ENCODE measurements at places on chromosomes 6 and 20.

DNA sequence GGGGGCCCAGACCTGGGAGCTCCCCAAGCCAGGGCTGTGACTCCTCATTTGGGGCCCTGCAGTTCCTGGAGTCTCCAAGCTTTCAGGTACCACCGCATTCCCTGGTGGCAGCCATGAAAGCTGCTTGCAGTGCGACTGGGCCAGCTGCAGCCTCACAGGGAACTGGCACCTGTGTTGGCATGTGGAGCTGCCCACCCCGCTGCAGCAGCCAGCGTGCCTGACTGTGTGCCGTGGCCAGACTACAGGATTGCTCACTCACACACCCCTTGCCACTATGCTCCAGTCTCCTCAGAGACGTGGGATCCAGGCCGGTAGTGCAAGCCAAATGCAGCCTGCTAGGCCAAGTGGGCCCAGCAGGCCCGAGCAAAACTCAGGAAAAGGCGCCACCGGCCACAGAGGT, 450.7 kb downstream of the COL12A1 start:
- DNase-seq, result no peak

- DNase-seq, result no peak
Measured at GRCh38 chr20:34956041-34956458, 382 bp downstream of the MYH7B start.

GRCh38 chr20:15199698-15200097, 862.3 kb upstream of the FLRT3 start:
- no peak for DNase-seq

DNA sequence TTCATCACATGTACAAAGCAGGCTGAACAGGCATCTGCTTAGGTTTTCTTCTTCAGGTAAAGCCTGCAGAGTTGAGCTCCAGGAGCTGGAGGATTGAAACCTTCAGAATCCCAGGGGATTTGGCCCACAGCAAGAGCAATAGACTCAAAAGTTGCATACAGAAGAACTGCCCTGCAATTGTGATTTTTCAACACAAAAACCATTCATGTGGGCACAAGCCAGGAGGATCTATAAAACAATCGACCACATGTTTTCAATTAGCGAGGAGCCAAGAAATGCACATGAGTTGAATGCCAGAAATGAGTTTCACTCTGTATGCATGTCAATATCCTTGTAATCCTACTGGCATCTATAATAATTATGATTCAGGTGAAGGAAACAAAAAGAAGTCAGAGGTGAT, 576.4 kb downstream of the HDGFL1 start:
- DNase-seq, result no peak

DNA sequence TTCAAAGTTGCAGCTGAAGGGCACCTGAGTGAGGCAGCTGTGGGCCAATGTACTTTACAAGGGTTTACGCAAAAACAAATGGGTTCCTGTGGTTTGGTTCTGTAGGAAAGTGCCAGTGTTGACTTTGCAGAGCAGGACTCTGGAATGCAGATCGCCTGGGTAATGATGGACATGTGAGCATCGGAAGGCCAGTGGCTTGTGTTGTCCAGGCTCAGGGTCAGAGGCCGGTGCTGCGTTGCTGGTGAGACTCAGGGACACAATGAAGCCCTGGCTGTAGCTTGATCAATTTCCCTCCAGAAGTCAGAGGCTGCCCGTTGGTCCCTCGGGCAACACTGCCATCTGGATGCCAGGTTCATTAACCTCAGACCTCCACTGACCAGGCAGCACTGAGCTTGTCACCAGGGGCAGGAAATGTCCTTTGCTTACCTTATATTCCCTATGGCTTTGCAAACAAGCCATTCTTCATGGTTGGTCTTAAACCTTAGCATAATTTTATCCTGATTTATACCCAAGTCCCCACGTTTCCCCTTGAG, 753.4 kb downstream of the QKI start:
- no peak for DNase-seq

DNA sequence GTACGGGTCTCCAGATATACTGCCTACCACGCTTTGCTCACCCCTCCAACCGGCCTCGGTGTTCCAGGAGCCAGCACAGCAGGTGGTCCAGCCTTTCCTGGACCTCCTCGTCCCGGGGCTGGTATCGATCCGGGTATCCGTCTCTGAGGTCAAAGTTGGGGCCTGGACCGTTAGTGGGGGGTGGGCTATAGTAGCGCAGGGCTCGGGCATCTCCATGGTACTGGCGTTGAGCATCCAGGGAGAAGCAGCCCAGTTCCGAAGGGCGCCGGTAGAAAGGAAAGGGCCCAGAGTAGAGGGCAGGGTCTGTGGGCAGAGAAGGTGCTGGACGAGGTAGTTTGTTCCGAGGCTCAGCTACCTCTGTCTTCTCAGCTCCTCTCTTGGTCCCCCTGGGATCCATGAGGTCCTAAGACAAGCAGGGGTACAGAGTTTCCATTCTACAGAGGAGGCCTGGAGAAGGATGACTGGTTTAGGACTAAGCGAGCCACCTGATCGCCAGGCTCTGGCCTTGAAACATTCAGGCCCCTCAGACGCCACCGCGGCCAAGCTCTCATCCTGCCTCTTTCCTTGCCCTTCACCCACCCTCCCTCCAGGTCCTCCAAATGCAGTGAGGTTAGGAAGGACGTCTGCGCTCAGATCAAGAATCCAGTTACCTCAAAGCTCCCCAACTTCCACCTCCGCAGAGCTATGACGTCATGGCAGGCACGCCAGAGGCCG, 502 bp downstream of the DXO start:
- DNase-seq, result no peak

GRCh38 chr6:20117474-20117873, 94.8 kb downstream of the MBOAT1 start:
- no peak for DNase-seq

- DNase-seq, result peak; percentile 67
Measured at GRCh38 chr20:48143435-48144081, 358.3 kb upstream of the SULF2 start.

DNA sequence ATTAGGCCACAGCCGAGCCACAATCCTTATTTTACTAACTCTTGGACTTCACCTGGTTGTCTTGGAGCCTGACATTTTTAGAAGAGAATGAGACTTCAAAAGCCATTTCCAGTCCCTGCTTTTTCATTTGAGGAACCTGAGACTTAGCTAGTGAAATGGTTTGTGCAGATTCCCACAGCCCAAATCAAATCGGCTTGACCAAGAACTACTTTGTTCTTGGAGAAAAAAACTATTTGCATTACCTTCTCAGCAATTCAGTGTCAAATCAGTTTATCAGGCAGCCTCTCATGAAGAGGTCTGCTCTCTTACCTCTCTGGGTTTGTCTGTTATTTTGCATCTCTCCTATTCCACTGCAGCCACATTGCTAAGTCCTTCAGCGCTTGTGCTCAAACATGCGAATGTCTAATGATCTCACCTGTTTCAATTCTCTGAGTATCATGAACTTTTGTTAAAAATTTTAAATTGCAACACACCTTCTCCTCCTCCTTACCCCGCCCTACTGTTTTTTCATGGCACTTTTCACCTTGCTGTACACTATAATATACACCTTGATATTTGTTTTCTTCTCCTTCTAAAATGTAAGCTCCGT, 573 bp upstream of the IFNGR1 start:
- DNase-seq, result no peak

DNA sequence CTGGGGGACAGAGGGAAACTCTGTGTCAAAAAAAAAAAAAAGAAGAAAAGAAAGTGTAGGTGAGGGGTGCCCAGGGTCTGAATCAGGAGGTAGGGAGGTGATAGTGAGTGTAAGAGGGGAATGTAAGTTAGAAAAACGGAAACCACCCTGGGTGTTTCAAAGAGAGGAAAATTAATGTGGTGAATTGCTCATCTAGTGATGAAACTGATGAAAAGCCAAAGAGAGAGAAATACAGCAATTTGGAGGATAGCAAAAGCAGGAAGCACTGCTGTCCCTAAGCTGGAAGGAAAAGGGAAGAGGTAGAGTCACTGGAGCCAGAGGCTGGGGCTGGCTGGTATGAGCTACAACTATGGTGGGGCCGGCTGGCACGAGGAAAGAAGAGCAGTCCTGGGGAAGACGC, 85.0 kb upstream of the CEP85L start:
- no peak for DNase-seq

DNA sequence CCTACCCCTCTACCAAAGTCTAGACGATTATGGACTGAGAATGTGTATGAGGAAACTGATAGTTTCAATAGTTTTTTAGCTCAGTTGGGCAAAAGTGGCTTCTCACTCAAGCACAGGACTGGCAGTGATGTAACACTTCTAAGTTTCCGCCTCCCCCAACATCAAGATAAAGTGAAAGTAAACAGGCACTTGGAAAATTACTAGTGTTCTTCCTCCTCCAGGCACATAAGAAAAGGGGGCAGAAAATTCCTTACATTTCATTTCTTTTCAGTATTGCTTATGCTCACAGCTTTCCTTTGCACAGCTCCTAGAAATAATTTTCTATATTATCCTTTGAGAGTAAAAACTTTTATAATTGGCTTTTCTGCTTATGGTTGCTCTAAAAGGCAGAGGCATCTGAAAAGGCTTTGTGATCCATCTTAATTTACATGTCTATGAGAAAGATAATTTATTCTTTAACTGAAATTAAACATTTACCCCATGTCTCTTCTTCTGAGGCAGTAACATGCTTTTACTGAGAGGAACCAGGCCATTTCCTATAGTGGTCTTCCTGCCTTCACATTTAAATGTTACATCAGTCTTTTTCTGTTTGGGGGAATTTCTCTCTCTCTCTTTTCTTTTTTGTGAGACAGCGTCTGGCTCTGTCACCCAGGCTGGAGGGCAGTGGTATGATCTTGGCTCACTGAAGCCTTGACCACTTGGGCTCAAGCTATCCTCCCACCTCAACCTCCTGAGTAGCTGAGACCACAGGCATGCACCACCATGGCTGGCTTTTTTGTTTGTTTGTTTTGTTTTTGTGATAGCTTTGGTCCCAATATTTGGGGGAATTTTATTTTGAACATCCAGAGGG, 65.0 kb upstream of the EEF1A1 start:
- no peak for DNase-seq

GRCh38 chr6:100724696-100725095, 156.4 kb downstream of the ASCC3 start:
- no peak for DNase-seq

GRCh38 chr6:78864957-78865356, 2.4 kb upstream of the IRAK1BP1 start:
- no peak for DNase-seq

GRCh38 chr6:132114201-132114825, 163.1 kb upstream of the CCN2 start:
- no peak for DNase-seq

GRCh38 chr6:14440215-14440910, 322.8 kb downstream of the CD83 start:
- no peak for DNase-seq

DNA sequence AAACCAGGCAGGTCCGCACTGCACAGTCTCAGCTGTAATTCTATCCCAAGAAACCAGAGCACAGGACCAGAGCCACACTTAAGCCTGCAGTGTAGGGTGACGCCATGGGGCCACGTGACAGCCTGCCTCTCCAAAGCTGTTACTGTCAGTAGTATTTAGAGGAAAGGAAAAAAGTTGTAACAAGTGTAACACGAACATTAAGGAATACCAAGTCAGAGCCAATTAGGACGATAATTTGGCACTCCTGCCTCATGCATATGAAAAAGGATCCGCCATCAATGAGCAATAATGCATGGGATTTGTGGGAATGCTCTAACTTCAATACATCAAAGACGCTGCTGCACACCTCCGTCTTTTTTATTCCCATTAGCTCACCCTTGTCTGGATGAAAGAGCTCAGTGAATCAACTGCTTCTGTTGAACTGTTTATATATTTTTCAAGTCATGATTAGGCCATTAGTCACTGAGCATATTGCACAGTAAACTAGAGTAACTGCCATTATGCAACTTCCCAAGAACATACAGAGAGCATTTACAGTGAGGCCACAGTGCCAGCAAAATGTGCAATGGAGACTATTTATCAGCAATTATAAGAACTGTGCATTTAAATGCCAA, 79.9 kb downstream of the ATXN1 start:
- DNase-seq, result peak; percentile 64

DNA sequence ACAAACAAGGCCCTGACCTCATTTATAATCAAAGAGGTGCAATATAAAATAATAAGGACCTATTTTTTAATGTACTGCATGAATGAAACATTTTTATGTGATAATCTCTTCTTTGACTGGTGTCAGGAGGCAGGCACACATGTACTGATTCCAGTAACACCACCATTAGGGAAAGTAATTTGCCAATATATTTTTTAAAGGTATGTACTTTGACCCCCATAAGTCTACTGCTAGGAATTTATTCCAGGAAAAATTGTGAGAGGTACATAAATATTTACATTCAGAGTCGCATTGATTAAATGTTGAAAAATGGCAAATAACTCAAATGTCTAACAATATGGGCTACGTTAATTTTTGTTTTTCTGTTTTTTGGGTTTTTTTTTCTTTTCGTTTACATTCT, 325.4 kb upstream of the PRDM1 start:
- DNase-seq, result no peak

DNA sequence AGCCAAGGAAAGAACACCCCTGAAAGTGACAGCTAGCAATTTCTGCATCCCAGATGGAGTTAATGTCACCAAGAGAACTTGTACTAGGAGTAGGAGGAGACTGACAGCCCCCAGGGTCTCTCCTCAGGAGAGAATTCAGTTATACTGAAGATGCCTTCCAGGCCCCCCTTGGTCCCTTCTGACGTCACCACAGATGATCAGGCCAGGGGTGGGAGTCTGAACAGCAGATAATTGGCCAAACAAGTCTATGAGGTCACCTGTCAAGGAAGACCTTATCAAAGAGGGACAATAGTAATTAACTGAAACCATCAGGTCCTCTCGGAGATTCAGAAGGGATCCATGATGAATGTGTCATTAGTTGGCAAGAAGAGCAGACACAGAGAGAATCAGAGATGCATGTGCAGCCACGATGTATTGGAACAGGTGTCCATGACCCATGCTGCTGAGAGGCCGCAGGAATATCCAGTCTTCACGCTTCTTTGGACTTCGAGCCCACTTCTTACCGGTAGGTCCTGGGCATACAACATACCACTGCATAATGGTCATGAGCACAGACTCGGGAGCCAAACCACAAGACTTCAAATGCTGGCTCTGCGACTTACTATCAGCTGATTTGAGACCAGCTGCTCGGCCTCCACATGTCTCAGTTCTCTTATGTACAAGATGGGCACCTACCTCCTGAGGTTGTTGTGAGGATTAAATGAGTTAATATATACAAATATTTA, 10.2 kb downstream of the TRIM10 start:
- DNase-seq, result no peak

DNA sequence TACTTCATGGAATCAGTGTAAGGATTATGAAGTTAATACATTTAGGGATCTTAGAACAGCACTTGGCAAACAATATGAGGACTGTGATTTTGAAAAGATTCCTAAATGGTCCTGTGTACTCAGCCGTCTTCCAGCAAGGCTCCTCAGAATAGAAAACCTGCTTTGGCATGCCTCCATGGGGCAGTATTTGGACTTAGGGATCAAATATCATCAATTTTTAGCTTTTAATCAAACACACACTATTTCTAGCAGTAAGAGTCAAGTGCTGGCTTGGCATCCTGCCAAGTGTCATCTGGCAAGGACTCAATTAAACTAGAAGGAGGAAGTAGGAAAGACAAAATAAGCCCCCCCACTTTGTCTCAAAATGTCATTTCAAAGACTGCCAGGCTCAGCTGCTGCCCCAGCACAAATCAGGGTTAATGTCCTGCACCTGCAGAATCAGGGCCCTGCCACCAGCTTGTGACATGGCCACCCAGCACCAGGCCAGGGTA, 40.8 kb downstream of the IYD start:
- DNase-seq, result no peak

- no peak for DNase-seq
Measured at GRCh38 chr6:71463061-71463460, 174.4 kb downstream of the OGFRL1 start.
